Tongue (tissue), 3 donors: ENCODE measurements at places on chromosomes 12 and 14.

- DNase-seq: peak; percentile 68
Observed at GRCh38 chr12:54217774-54218241, 29.0 kb upstream of the SMUG1 start.

DNA sequence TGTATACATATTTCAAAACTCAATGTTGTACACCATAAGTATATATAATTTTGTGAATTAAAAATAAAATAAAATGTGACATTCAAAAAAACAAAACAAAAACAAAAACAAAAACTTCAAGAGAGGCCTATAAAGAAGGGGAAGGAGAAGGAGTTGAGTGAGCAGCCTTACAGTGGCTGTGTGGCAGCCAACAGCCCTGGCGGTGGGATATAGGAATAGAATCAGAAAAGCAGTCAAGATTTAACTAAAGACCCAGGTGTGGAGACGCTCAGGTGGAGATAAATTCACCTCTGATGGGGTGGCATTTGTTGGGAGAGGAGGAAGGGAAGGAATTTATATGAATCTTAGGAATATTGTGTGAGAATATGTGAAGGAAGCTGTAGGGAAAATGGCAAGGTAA is 41.8 kb upstream of the E2F7 start:
- no peak for DNase-seq

- DNase-seq: no peak
Observed at GRCh38 chr14:72549854-72550253, 344.0 kb downstream of the DPF3 start.

DNA sequence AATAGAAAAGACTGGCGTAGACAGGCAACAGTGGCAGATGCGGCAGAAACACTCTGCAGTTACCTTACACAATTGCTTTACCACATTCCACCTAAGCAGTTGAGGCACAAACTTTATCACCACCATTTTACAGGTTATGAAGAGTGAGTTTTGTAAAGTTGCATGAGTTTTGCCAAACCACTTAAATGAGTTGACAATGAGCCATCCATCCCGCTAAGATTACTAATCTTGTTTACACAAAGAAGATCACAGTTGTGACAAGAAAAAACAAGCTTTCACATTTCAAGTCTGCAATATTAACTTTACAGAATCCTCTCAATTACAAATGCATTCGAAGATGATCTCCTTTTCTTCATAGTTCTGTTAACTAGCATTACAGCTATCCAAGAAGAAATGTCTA is 1.8 kb downstream of the TMCC3 start:
- no peak for DNase-seq

GRCh38 chr12:14076538-14076937 is 95.1 kb upstream of the GRIN2B start:
- no peak for DNase-seq

GRCh38 chr14:90412058-90412457 is 15.2 kb downstream of the CALM1 start:
- no peak for DNase-seq

DNA sequence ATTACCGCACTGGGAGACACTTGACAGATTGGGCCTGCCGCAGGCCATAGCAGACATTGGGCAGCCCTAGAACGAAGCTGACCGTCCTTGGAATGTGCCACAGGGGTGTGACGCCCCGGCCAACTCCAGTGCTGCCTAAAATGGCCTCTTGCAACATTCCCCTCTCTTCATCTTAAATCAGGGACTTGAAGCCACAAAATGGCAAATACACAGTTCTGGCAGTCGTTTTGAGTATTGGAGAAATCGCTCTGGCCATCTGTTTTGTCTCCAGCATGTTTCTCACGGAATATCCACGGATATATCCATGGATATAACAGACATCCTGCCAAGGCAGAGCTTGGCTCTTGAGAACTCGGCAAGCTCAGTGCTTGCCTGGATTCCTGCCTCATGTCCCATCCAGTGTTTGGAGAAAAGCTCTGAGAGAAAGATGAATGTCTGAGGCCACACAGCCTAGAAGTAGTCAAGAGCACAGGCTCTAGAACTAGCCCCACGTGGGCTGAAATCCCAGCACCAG is 158.4 kb downstream of the CHST11 start:
- peak; percentile 87 for DNase-seq

DNA sequence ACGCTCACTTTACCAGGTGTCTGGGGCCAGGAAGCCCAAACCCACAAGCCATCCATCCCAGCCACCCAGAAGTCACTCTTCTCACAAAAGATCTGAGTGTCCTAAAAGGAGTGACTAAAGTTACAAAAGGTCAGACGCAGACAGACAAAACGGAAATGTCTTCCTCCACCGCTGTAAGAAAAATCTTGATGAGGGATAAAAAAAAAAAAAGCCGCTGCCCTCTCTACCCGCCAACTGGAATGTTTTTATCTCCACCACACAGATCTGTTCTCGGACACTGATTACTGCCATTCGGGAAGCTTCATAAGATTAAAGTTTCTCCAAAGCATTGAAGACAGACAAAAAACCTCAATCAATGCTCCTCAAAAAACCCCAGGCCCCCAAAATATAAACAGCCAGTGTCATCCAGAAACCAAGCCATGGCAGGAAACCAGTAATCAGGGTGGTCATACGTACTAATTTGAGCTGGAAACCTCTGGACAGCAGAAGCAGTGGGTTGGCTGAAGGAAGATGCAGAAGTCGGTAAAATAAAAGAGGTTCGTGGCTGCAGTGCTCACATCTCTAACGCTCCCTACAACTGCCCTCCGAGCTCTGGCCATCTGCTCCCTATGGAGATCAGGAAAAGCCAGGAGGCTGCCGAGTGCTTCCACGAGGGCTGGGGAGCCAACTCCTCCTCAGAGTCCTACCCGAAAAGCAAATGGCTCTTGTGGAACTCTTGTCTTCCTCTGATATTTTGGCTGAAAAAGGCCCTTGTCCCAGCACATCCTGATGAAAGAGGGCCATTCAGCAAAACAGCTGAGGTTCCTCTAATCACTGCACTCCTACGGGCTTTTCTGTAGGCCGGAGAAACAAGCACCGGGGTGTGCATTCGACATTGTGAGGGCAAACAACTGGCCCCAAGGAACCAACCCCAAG is 30.3 kb downstream of the SSH1 start:
- peak; percentile 63 for DNase-seq
